CD4-positive, alpha-beta T cell treated with Interleukin-21 for 1 hour (primary cell): ENCODE measurements at places on chromosomes 2 and 18.
A peak's percentile ranks its signal among the peaks of the same experiment; 100 is the strongest.

GRCh38 chr2:40716879-40717278, 265.0 kb upstream of the SLC8A1 start:
- no peak for DNase-seq

DNA sequence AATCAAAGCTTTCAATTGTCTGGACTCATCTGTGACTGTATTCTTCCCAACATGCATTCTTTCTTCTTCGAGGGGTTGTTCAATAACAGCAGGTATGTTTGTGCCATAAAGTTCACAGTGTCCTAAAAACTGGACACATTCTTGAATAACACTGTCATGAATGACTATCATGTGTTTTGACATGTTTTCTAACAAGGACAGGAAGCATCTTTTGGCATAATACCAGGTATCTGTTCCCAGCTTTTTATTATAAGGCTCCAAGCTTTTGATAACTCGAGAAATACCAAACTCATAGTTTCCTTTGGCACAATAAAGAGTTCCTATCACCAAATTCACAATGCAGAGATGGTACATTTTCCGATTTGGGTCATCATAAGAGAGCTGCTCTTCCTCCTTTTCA, 224.2 kb downstream of the AGPS start:
- no peak for DNase-seq

GRCh38 chr2:61854564-61855317, 881 bp upstream of the FAM161A start:
- peak; percentile 96 for DNase-seq

DNA sequence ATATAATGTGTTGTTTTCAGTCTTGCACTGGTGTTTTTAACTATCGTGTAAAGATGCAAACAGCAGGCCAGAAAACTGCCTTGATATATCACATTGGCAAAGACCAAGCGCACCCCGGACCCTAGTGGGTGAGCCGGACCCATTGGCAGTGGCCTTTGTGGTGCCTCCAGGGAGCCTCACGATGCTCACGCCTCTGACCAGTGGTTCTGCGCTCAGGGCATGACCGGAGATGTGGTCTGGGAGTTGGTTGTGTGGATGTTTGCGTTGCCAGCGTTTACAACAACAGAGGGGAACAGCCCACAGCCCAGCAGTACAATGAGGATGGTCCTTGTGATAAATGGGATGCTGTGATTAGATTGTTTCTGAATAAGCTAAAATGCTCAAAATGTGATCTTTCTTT, 32.6 kb downstream of the NFATC1 start:
- DNase-seq = no peak

GRCh38 chr2:128783896-128784295, 465.2 kb upstream of the HS6ST1 start:
- DNase-seq = no peak

DNA sequence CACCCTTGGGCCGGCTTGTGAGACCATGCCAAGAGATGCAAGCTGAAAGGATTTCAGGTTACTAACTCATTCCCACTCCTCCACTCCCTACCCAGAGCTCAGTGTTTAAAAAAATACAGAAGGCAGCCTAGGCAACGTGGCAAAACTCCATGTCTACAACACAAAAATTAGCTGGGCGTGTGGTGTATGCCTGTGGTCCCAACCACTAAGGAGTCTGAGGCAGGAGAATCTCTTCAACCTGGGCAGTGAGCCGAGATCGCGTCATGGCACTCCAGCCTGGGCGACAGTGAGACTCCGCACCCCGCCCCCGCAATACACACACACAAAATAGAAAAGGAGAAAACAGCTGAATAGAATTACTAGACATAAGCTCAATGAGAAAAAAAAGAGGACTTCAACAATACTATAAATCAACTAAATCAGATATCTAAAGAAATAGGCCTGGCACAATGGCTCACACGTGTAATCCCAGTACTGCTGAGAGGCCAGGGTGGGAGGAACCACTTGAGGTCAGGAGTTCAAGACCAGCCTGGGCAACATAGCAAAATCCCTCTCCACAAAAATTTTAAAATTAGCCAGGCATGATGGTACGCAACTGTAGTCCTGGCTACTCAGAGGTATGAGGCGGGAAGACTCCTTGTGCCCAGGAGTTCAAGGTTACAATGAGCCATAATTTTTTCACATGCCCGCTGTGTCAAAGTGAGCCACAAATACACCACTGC, 10.1 kb downstream of the IWS1 start:
- DNase-seq = no peak

DNA sequence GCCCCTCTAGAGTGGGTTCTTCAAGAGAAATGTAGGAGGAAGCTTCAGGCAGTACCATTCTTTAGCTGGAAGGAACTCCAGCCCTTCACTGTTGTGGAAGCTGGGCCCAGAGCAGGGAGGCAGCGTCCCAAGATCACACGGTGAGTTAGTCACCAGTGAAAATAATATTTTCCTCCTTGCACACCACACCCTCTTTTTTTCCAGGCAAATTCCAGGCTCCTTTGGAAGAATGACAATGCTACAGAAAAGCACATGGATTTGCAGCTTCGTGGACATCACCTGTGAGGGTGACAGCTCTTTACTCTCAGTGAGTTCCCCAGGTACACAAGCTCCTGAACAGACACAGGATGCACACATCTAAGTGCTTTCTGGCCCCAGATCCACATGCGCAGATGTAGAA, 157.1 kb downstream of the COL6A3 start:
- DNase-seq = no peak

GRCh38 chr2:236289766-236290462, 25.7 kb upstream of the ASB18 start:
- DNase-seq = no peak

GRCh38 chr2:128377071-128377910, 58.6 kb upstream of the HS6ST1 start:
- DNase-seq = no peak

- DNase-seq = no peak
Measured at GRCh38 chr2:112679484-112679883, 33.7 kb downstream of the SLC20A1 start.

GRCh38 chr2:145114726-145115125, 594.8 kb upstream of the ZEB2 start:
- DNase-seq = no peak
